ENCODE measurements at places on chromosomes 2 and 18.

DNA sequence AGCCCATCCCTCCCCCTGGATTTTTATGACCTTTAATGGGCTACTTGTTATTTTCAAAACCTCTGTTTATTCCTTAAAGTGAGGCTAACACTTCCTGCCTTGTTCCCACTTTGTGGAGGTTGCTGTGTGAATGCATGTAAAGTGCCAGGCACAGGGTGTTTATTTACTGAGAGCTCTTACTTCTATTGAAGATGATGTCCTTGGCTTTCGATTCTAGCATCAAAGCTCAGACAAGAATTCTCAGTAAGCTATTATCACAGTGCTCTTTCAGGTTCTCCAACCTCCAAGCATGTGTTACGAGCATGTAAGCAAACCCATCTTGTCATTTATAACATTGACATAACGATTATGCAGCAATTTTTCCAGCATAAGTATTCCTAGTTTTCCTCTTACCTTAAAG is 44.2 kb downstream of the DPYSL5 start:
- DNase-seq: no peak

- DNase-seq: no peak
Observed at GRCh38 chr2:47205576-47206141, 50.6 kb upstream of the STPG4 start.

GRCh38 chr2:13578547-13578946 is 861.8 kb downstream of the TRIB2 start:
- DNase-seq: no peak

DNA sequence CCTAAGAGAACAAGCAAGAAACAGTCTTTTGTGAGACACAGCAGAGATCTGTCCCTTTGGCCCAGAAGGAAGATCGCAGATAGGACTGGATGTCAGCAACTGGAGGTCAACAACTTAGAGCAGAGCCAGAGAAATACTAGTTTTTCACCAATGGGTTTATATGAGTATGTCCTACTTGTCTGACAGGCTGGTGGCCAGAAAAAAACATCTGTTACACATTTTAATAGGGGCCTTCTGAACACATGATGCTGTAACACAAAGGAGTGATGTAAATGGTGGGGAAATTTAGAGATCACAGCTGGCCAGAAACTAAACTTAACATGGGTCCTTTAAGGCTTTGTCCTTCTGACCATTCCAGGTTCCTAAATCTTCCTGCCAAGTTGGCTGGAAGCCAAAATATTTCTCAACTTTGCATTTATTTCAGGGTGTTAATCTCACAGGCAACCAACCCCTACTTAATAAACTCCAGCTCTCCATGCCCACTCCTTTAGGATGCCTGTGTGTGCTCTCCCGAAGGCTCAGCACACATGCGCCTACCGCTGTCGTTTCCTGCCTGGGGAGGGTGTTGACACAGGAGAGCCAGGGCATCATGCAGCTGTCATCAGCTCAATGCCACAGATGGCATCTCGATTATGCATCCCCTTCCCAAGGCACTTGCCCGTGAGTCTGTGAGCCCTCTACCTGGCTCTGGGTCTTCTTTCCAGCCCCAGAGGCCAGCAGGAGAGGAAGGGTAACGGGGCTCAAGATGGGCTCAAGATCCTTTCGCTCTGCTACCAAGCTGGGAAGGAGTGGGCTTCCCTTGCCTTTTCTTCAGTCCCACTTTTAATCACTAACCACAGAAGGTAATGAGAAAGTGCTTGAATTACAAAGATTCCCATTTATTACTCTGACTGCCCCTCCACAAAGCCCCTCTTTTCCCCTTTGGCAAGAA is 252.5 kb downstream of the ETAA1 start:
- no peak for DNase-seq

DNA sequence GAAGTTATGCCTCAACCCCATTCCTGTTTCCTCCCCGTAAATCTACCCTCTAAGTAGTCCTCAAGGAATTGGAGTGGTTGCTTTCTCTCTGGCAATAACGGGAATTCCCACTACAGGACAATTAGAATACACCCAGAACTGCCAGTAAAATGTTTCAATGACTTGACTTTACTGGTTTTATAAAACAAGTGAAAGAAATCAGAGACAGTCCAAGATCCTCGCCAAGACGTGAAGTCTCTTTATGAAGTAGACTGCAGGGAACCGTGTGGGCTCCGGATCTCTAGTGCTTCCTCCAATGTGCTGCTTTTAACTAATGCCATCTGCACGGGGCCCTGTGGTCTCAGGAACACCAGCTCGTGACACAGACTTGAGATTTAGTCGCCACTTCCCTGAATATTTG is 101.4 kb downstream of the CPO start:
- DNase-seq: no peak

- DNase-seq: no peak
Observed at GRCh38 chr18:629269-630150, 27.9 kb upstream of the TYMS start.

- DNase-seq: no peak
Observed at GRCh38 chr18:499776-500631, 497 bp downstream of the COLEC12 start.

DNA sequence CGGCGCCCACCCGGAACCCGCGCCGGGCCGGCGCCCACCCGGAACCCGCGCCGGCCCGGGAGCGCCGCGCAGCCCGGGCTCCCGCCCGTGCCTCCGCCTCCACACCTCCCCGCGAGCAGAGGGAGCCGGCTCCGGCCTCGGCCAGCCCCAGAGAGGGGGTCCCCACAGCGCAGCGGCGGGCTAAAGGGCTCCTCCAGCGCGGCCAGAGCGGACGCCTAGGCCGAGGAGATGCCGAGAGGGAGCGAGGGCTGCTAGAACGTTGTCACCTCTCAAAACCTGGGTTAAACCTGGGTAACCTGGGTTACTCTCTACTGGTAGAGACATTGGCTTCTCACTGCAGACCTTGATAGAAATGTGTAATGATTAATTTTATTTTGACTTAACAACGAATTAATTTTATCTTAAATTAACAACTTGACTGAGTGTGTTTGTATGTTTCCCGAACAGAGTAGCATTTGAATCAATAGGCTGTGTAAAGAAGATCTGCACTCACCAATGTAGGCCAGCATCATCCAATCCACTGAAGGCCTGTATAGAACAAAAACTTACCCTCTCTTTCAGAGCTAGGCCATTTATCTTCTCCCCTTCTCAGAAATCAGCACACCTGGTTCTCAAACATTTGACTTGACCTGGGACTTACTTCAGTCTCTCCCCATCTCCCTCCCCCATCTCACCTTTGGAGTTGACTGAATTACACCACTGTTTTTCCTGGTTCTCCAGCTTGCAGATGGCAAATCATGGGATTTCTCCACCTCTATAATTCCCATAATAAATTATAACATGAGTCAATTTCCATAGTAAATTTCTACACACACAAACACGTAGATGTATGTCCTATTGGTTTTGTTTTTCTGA is 242.7 kb downstream of the ASXL3 start:
- DNase-seq: no peak

DNA sequence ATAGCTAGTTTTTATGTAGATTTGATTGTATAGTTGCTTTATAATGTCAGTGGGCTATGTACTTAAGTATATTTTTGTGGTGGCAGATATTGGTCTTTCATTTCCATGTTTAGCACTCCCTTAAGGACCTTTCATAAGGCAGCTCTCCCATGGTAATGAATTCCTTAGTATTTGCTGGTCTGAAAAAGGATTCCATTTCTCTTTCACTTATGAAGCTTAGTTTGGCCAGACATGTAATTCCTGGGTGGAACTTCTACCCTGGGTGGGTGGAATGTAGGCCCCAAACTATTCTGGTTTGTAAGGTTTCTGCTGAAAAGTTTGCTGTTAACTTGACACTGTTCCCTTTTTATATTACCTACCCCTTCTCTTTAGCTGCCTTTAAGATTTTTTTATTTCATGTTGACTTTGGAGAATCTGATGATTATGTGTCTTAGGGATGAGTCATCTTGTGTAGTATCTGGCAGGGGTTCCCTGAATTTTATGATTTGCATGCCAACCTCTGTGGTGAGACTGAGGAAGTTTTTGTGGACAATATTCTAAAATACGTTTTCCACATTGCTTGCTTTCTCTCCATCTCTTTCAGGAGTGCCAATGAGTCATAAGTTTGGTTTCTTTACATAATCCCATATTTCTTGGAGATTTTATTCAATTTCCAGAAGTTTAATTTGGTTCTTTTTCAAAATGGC is 65.4 kb upstream of the VRK2 start:
- no peak for DNase-seq

DNA sequence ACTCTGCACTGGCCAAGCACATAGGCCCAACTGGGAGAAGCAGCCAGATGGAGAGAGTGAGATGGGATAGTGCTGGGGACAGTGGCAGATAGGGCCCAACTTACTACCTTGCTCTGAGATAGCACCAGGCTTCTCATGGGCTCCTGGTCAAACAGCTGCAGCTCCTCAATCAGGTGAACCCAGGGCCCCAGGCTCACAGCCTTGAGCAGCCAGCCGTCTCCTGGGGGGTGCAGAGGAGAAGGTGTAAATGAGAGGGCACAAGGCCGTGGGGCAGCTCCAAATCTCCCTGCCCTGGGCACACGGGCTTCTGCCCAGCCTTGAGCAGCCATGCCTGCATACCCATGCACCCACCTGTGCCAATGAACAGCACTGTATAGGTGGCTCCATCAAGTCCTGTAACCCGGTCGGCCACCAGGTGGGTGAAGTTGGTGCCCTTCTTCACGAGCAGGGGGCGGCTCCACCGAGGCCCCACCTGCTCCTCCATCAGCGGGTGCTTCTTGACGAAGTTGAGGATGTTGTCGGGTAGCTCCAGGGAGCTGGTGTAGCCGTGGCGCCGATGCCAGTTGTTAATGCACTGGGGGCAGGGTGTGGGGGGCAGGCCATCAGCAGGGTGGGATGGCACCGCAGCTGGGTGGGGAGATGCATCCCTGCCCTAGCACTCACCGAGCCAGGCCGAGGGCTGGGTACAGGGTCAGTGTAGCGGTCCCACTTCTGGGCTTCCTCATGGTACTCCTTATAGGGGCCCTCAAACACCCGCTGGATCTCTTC is 5.9 kb upstream of the ANKRD39 start:
- DNase-seq: no peak

DNA sequence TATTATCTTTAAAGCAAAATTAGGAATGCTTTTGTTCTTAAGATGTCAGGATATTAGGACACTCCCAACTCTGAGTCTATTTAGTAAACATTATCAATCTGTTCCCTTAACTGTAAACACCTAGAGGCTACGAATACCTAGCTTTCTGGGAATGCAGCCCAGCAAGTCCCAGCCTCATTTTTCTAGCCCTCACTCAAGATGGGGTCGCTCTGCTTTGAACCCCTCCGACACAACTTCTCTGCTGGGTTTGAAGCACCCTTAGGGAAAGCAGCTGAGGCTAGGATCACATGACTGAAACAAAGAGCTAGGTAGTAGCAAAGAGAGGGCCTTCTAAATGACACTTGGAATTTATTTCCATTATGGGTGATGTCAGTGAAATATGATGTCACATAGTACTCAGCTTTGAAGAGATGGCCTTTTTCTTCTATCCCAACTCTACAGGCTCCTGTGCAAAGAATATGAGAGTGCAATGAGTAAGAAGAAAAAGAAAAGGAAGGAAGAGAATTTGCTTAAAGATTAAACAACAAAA is 114.7 kb downstream of the CSRNP3 start:
- no peak for DNase-seq

DNA sequence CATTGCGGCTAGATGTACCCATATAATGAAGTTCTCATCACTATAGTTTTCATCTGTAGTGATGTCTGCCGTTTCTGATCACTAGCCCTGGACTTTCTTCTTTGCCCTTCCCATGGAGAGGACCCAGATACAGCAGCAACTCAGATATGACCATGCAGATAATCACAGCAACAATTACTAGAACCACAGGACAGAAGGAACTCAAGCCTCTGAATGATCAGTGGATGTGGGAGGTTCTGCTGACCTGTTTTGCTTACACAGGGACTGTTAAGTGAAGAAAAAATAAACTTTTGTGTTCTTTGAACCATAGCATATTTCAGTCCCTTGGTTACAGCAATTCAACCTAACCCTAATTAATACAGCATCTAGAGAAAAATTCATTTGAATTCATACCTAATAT is 62.7 kb downstream of the ACVR1 start:
- no peak for DNase-seq

GRCh38 chr18:55473058-55473457 is 114.9 kb downstream of the TCF4 start:
- peak; percentile 24 for DNase-seq

DNA sequence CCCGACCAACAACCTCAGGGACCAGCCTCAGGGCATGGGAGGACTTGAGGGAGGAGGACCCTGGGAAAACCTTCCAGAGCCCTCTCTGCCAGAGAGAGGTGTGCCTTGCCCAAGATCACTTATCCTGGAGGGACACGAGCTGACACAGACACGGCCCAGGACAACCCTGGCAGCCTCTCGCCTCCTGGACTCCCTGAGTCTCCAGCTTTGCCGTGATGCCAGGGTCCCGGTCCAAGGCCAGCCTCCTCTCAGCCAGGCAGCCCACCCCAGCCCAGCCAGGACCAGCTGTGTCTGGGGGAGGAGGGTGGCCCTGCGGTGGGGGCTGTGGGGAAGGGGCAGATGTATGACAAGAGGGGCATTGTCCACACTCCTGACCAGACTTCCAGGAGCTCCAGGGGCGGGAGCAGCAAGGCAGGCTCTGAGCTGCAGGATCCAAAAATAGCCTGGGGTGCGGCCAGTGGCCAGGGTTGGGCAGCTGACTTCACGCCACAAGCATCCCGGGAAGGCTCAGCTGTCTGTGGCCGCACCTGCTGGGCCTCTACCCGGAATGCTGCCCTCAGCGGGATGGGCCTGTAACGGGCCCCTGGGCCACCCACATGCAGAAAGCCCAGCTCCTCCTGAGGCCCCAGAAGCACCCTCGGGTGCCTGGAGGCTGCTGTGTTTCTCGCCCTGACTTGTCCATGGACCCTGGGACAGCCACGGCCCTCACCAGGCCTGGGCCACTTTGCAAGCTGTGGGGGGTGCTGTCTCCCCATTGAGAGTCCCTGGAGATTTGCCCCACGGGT is 65.5 kb upstream of the GPC1 start:
- no peak for DNase-seq

DNA sequence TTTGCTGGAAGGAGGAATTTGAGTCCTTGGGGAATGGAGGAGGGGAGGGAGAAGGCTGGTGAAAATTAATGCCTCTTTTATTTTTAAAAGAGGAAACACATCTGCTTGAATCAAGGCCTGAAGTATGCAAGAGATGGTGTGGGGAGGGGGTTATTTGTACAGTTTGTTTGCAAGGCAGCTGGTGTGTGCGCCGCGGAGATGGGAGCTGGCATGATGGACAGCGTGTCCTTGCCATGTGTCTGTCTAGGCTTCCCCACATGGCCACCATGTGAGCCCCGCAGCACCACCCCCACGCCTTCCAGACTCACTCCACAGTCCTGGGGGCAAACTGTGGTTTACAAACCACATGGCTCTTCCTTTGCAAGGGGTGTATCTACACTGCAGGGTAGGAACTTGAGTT is 154.8 kb upstream of the APCDD1 start:
- peak; percentile 59 for DNase-seq

DNA sequence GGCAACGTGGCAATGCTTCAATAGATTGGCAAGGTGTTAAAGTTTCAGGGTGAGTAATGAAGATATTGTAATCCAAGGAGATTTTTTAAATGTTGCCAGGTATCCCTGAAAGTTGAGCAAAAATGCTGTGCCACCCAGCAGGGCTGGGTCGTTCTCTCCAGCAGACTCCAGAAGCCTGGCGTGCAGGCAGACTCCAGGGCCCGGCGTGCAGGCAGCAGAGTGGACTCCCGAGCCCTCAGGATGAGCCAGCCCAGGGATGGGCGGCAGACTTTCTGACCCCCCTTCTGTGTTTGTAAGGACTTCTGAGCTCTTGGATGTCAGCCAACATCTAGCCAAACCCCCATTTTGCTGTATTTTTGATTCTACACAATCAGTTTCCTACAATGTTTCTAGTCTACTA is 289.1 kb downstream of the ZNF516 start:
- no peak for DNase-seq

- peak; percentile 64 for DNase-seq
Observed at GRCh38 chr2:30115141-30115980, 31.4 kb upstream of the YPEL5 start.

Data from KBM-7 (cell line).